ENCODE measurements at places on chromosomes 1 and 21. TPM values are rescaled to one million over a fixed set of nuclear protein-coding genes. Genes with fewer than 3 reads are reported as not detected.

Gene AIM2
- total RNA-seq, result 7.8 TPM

GRCh38 chr1:180720753-180721152, 88.9 kb downstream of the XPR1 start:
- DNase-seq, result no peak

Gene ZSWIM5
- total RNA-seq, result 3.7 TPM

Gene RUNX3
- total RNA-seq, result 112 TPM
